Activated CD4-positive, alpha-beta T cell treated with anti-CD3 and anti-CD28 coated beads for 1 hour (primary cell): ENCODE measurements at places on chromosomes 13 and 19.
A peak's percentile ranks its signal among the peaks of the same experiment; 100 is the strongest.

GRCh38 chr13:31101472-31102170 is 60.1 kb downstream of the HSPH1 start:
- no peak for DNase-seq

- no peak for DNase-seq
Observed at GRCh38 chr19:46601318-46602224, at the start of gene CALM3. Gene CALM3, plus strand, starts transcription at chr19:46601330. Its CDS starts 105 bp downstream, at chr19:46601435.

GRCh38 chr19:55650602-55651230 is 2.7 kb downstream of the CCDC106 start:
- DNase-seq, result no peak

- no peak for DNase-seq
Observed at GRCh38 chr19:58166708-58167280, 16.1 kb upstream of the ZNF274 start.

DNA sequence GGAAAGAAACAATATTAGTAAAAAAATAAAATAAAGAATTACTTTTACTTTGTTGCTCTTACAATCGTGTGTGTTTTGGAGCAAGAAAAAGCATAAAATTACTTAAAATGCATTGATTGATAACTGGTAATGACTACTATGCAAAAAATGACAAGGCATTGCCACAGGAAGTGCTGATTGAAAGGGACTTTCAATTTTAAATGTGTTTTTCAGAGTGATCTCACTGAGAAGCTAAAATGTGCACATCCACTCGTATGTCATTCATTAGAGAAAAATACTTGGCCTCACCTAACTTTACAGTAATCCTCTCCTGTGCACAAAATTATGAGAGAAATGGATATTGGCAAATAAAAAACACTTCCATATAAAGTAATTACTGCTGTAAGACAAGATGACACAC is 934.9 kb downstream of the SLITRK6 start:
- no peak for DNase-seq

GRCh38 chr19:45164577-45165335 is 4.0 kb upstream of the NKPD1 start:
- no peak for DNase-seq

- no peak for DNase-seq
Observed at GRCh38 chr13:49693191-49693733, 2.0 kb upstream of the EBPL start.

DNA sequence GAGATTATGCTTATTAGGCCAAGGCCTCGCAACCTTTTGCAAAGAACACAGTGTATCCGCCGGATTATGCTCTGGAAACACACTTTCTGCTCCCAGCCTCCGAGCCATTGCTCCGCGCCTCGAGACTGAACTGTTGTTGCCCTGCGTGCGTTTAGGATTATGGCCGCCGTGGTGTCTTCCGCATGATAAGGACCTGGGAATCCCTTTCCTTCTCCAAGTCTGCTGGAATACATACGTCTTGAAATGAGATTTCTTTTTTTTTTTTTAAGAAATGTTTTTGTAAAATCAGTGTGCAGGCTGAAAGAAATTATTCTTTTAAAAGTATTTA is 89.8 kb upstream of the SOX1 start:
- DNase-seq, result no peak

DNA sequence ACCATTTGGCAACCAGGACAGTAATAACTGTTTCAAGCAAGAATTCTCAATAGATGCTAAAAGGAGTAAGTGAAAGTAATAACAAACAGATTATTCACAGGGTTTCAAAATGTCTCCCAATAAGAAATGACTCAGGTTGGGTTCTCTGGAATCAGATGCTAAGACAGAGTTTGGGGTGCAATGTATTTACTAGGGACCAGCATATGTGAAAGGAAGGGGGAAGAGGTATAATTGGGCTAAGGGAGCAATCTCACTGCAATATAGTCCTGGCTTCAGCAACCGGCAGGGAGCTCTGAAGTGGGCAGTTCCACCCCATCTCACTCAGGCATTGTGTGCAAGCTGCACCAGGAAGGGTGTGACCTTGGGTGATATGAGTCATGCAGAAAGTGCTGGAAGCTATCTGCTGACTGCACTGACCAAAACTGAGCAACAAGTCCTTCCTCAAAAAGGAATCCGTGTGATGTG is 23.4 kb downstream of the ZDHHC20 start:
- peak; percentile 36 for DNase-seq

- DNase-seq, result no peak
Observed at GRCh38 chr13:42623916-42624315, 50.0 kb downstream of the TNFSF11 start.

DNA sequence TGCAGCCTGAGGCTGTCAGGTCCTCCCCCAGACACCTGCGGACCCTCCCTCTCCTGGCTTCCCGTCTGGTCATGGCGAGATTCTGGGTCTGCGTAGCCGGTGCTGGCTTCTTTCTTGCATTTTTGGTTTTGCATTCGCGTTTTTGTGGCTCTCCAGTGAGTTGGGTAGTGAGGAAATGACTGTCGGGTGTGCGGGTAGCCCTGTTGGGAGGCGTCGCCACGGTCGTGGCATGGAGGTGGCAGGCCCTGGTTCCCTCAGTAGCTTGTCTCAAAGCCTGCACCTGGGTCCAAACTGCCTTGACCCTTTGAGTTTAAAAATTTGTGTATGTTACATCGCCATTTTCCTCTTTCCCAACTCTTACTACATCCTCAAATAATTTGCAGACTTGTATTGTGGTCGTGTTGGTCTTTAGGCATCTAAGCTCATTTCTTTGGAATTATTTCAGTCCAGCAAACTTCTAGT is 344 bp downstream of the NHLRC3 start:
- DNase-seq, result peak; percentile 27

GRCh38 chr19:43660301-43660970 is 9.5 kb downstream of the PLAUR start:
- DNase-seq, result no peak

GRCh38 chr13:42924344-42924743 is 67.7 kb downstream of the EPSTI1 start:
- no peak for DNase-seq

DNA sequence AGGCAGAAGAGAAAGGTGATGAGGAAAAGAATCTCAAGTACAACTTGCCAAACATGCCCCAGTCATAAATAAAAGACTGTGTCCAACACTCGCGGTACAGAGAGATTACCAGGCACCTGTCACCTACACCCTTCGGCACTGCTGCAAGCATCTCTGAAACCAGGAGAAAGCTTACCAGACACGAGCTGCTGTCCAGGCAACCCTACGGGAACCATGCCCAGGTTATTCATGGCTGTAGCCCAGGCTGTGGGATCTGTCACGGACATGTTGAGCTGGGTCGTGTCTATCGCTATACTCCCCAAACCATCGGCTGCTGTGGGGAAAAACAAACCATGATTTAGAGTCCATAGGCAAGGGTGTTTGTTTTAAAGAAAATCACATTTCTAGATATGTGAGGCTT is 375.0 kb downstream of the ENOX1 start:
- DNase-seq, result no peak

- DNase-seq, result no peak
Observed at GRCh38 chr13:37715606-37716015, 117.0 kb upstream of the POSTN start.

- DNase-seq, result no peak
Observed at GRCh38 chr13:98313023-98313921, 136.2 kb upstream of the RNF113B start.

DNA sequence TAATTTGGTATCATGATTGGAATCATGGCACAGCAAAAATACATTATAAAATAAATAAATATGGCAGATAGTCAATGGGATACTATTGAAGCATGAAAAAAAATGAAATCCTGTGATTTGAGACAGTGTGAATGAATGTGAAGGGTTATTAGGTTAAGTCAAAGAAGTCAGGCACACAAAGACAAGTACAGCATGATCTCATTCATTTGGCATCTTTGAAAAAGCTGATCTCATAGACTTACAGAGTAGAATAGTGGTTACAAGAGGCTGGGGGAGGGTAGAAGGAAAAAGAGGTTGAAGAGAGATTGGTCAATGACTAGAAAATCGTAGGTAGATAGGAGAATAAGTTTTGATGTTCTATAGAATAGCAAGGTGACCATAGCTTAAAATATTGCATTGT is 295.1 kb upstream of the SLITRK5 start:
- no peak for DNase-seq

DNA sequence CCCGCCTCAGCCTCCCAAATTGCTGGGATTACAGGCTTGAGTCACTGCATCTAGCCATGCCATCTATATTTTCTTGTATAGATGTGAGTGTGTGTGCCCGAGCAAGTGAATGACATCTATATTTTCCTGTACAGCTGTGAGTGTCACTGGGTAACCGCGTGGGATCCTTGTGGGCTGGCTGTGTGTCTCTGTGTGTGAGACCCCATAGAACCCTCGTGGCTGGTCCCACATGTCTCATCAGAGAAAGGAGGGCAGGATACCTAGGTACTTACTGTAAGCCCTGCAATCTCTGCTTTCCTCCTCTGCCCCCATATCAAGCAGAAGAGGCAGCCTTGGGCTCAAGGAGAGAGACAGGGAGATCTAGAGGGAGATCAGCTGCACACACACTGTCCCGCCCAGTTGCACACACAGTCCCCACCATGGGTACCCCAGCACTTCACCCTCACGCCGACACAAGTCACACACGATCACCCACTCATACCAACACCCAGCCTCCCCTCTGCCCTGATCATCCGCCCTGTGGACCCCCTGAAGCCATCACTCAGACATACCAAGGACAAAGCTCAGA is 655 bp downstream of the DENND1C start:
- DNase-seq, result no peak

DNA sequence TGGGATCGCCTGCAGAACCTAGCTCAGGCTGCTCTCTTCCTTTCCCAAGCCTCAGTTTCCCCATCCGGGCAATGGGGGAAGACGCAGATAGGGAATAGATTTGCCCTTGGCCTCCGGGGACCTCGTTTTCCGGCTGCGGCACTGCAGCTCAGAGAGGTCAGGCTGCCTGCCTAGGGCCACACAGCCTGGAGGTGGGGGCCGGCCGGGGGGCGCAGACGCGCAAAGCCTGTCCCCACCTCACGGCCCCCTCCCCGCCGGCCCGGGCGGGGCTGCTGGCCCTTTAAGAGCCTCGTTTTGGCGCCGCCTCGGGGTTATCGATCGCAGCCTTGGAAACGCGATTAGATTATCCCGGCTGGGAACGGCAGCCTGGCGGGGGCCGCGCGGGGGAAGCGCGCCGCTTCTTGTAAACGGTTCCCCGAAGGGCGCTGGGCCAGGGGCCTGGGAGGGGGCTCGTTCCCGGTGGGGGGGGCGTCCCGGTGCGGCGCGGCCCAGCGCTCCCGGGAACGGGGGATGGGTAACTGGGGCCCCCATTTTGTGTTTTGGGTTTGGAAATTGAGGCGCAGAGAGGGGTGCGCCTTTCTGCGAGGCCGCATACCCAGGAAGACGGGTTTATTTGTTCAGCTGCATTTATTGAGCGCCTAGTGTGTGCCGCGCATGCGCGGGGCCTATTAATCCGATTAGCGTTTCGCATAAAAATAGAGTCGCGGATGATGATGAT is 23.4 kb upstream of the TCF3 start:
- DNase-seq, result no peak

DNA sequence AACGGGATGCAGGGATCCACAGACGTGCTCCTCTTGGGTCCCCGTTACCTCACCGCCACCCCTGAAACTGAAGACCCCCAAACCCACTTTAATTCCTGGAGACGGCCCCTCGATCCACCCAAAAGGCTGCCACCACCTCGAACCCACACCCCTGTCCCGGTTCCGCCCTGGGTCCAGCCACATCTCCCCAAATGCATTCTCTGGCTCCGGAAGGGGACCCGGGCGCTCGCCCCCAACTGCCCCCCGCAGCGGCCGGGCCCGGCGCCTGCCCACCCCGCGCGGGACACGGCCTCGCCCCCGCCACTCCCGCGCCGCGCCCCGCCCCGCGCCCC is 219 bp upstream of the FSTL3 start:
- DNase-seq, result no peak

- DNase-seq, result no peak
Observed at GRCh38 chr13:79479882-79480281, 1.1 kb upstream of the NDFIP2 start.

DNA sequence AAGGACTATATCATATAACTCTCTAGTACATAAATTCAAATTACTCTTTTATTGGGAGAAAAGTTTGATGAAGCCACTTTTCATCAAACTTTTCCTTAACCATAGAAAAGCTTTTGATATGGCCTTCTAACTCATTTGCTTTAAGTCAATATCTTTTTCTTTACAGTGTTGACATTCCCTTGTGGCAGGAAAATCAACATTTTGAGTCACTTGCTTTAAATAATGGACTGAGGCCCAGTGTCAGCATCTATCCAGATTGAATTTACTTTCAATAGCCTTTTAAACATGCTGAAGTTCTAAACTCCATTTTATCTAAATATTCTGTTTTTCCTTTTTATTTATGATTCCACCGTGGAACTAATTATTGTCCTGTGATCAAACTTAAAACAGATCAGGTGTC is 62.7 kb downstream of the PCDH9 start:
- DNase-seq, result no peak

- no peak for DNase-seq
Observed at GRCh38 chr19:17123041-17123440, 47.5 kb downstream of the MYO9B start.

DNA sequence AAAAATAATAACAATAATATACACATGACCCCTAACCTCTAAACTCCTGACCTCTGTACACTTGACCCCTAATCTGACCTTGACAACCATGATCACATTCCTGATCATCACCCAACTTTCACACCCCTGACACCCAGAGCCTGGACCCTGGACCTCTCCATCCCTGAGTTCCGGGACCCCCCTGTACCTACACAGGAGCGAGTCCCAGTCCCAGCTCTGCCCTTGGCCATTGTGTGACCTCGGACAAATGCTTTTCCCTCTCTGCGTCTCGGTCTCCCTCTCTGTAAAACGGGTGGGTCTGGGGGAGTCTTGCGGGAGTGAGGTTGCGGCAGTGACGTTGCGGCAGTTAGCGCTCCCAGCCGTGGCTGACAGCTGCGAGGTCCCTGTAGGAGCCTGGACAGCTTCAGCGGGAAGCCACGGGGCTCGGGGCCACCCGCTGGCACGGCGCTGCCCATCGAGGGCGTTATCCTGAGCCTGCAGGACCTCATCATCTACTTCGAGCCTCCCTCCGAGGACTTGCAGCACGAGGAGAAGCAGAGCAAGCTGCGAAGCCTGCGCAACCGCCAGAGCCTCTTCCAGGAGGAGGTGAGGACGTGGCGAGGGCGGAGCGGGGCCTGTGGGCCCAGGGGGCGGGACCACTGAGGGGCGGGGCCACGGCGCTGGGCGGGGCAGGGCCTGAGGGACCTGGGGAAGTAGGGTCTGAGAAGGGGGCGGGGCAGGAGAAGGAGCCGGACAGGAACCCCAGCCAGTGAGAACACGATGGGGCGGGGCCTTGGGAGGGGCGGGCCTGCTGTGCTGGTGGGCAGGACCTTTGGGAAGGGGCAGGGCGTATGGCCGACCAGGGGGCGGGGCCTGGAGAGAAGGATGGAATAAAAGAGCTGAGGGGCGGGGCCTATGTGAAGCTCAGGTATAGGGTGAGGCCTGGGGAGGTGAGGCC is 19.2 kb downstream of the RYR1 start:
- no peak for DNase-seq

GRCh38 chr13:41615528-41615855 is 158.1 kb downstream of the RGCC start:
- DNase-seq, result no peak
